ENCODE measurements at places on chromosomes 2 and 18.

DNA sequence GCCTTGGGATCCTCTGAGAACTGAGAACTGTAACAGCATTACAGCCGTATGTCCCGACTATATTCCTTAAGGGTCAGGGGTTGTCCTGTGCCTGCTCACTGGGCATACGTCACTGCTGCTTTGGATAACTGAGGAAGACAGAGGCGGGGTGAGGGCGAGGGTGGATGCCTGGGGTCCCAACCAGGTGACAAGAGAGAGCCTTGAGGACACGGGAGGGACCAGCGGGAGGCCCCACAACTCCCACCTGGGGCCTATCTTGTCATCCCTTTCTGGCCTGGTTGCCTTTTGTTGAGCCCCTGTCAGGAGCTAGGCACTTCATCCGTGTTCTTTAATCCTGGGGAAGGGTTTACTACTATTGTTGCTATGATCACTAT lies 28.8 kb downstream of the INPP5D start:
- no peak for DNase-seq

DNA sequence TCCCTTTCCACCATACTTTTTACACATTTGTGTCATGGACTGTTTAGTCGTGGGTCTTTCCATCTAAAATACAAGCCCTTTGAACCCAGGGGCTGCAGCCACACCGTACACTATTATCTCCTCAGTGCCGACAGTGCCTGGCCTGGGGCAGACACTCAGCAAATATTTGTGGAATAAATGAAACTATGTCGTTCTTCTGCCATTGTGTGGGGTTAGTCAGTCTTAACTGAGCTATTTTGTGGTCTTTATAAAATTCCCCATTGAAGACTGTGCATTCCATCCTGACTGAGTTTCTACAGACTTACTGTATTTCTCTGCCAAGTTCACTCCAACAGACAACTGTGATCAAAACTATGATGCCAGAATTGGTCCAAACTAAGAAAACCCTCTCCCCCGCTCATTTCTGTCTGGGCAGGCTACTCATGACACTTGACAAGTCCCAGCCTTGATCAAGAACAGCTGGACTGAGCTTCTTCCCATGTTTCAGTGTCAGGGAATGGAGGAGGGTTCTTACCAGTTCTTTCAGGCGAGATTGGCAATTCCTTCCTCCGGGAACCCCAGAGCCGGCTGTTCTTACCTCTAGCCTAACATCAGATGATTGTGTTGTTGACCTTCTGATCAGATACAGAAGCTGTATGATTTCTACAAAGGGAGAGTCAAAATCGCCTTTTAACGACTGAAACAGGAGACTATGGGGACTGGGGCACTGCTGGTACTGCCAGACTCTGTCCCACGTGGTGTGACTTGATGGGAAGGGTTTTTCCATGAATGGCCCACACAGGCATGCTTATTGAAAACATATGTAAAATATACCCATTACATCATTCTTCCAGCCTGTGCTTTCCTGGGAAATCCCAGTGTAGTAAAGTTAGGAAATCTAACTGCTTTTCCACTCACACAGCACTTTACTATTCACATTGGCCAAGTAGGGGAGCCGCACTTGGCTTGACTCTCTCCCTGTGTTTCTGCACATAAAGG lies 77.4 kb upstream of the NPAS2 start:
- DNase-seq, result peak; percentile 87

DNA sequence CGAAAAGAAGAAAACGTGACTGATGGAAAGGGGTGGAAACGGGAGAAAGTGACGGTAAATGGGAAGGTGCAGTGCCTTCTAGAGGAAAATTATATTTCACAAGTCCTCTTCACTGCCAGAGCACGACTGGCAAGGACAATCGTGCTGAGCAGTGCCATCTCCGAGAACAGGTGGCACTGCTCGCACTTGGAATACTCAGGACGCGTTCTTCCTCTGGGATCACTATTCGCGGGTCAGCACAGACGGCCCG lies 364 bp downstream of the STAT1 start:
- DNase-seq, result no peak

- no peak for DNase-seq
These were observed 15.0 kb upstream of the CTAGE1 start for GRCh38 chr18:22432657-22433137.

- no peak for DNase-seq
These were observed 24.4 kb downstream of the TFCP2L1 start for GRCh38 chr2:121260370-121261154.

DNA sequence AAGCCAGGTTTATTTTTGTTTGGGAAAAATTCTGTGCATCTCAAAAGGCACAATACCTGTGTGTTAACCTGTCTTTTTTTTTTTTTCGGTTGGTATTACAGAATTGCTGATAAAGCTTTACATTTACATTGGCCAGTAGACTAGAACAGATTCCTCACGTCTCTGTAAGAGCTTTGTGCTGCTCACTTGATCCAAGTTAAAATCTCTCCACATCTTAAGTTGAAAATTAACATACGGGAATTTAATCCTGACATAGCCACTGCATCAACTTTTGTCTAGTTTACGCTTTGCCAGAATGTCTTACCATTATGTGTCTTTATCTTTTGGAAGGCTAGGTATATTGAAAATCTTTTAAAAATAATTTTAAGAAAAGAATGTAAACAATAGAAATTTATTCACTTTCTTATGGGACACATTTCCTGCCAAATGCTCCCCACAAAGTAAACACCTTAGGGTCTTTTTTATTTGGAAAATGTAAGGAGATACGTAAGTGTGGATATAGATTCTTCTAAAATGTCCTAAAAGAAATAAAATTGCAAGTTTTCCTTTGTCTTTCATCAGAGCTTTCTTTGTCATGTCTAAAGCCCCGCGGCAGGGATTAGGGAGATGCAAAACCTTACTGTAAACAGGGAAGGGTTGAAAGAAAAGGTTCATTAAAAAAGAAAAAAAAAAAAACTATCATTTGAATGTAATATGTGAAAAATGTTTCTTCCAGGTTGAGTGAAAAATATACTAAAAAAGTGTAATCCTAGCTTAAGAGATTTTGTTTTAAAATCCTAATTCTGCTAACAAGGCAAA lies 912.8 kb downstream of the NRXN1 start:
- no peak for DNase-seq

DNA sequence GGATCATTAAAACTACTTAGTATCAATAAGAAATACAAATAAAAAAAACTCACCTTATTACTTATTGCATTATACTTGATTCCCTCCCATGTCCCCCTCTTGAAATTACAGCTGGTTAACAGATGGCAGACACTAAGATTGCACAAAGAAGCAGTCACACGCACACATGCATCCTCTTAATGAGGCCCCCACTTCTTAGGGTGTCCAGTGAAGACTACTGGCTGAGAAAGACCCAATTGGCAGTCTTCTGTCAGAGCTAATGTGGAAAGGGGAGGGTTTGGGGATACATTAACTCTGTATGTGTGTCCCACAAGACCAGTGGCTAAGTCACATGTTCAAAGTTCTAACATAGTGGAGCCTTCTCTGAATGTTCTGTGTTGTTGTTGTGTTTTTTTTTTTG lies 210.7 kb downstream of the MTX2 start:
- DNase-seq, result no peak

- no peak for DNase-seq
These were observed 304.6 kb upstream of the ZEB2 start for GRCh38 chr2:144824306-144825080.

DNA sequence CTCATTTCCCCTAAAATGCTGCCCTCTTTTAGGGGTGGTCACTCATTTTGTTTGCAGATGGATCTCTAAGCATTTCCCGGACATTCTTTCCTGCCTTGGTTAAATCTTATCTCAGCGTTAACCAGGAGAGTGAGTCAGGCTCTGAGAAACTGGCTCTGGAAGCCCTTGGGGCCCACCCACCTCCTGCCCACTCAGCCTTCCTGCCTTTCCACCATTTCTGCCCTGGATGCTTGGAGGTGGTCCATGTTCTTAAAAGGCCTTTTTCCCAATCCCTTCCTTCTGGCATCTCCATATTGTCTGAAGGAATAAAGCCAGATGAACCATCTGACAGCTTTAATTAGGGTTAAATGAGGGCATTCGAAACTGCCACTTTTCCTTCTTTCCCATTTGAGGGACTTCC lies 9.5 kb downstream of the HK2 start:
- DNase-seq, result no peak

- DNase-seq, result peak; percentile 39
These were observed 143.5 kb downstream of the RTN4 start for GRCh38 chr2:54906716-54907115.

DNA sequence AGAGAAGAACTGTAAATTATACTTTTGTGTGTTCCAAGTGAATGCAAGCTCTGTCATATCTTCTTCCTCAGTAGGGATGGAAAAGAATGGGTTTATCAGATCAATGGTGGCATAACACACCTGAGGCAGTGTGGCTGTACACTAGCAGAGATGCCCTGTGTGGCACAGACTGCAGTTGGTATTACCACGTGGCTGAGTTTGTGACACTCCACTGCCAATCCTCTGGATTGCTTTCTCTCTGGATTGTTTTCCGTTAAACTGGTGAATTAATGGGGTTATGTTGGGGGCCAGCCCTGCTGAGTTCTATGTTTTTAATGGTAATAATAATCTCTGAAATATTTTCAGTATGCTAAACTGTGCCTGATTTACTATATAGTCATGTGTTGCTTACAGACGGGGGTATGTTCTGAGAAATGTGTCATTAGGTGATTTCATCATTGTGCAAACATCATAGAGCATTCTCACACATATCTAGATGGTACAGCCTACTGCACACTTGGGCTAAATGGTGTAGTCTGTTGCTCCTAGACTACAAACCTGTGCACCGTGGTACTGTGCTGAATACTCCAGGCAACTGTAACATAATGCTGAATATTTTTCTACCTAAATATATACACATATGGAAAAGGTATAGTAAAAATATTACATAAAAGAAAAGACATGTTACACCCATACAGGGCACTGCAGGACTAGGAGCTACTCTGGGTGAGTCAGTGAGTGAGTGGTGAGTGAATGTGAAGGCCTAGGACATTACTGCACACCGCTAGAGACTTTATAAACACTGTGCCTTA lies 84.7 kb upstream of the ST6GAL2 start:
- DNase-seq, result no peak

DNA sequence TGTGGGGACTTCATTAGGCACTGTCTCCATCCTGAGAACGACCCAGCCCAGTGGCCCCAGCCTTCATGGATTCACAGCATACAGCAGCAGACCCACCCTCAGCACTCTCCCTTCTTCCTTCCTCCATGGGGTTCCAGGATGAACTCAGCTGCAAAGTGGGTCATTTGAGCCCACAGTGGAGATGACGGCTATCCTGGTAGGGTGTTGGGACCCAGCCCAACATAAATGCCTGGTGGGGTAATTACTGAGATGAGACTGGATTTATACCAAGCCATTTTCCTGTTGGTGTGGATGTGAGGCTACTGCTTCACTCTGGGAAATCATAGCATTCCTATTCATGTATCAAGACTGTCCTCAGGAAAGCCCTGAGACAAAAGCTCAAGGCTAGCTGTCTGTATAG lies 536.7 kb upstream of the TNP1 start:
- DNase-seq, result no peak

GRCh38 chr2:219820767-219821166 lies 193.3 kb downstream of the SLC4A3 start:
- no peak for DNase-seq

- no peak for DNase-seq
These were observed 5.7 kb upstream of the TET3 start for GRCh38 chr2:73979021-73979420.

GRCh38 chr18:303011-303410 lies 35.2 kb upstream of the THOC1 start:
- DNase-seq, result no peak

DNA sequence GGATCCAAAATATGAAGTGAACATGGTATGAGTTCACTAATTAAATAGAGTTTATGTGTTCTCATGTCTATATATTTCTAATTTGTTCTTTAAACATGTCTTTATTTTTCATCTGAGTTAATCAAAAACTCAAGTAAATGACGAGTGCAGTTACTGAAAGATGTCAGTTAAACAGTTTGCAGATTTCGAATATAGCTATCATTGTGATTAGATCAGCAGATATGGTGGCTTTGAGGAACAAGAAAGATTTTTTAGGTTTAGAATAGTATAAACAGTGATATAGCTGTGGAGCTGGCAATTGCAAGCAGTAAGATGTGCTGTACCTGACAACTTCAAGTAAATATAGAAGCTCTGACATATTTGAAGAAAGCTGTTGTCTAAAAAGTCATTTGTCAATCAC lies 49.7 kb downstream of the TANK start:
- DNase-seq, result no peak

DNA sequence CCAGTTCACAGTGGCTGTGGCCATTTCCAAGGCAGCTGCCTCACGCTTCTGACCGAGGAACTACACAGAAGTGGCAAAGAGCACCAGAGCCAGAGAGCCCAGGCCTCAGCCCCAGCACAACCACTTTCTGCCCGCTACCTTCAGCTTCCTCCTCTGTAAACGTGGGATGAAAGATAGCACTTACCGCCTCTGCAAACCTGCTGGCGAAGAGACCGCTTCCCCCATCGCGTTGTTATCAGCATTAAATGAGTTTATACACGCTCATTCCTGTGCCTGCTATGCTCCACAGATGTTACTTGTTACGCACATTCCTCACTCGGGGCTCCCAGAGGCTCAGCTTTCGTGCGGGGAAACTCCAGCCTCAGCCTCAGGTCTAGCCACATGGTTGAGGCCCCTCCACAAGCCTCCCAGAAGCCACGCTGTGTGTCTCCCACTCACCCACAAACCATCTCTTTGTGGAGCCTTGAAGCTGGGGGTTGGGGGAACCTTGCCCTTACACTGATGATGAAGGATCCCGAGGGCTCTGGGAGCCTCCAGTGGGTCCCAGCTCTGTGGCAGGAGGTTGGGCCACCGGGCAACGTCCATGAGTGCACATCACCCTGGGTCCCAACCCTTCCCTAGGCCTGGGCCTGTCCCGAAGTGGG lies 63.3 kb upstream of the SMAD7 start:
- DNase-seq, result no peak

DNA sequence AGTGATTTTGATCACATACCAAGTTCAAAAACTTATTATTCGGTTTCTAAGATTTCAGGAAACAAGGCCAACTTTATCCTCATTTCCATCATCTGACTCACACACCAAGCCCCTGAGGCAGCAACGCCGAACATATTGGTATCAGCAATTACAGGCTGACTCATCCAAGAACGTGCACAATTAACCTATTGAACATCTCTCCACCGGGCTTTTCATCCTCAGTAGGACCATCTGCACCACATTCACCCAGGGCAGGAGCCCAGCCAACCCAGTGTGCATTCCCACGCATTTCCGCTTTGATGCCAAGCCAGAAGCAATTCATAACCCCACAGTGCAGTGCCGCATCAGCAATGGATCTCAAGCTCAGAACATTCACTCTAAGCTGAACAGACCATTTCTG lies 52.9 kb downstream of the SCG2 start:
- DNase-seq, result no peak
